ENCODE measurements at places on chromosomes 4 and X.

GRCh38 chr4:112213856-112214255 is 17.7 kb upstream of the AP1AR start:
- no peak for DNase-seq

DNA sequence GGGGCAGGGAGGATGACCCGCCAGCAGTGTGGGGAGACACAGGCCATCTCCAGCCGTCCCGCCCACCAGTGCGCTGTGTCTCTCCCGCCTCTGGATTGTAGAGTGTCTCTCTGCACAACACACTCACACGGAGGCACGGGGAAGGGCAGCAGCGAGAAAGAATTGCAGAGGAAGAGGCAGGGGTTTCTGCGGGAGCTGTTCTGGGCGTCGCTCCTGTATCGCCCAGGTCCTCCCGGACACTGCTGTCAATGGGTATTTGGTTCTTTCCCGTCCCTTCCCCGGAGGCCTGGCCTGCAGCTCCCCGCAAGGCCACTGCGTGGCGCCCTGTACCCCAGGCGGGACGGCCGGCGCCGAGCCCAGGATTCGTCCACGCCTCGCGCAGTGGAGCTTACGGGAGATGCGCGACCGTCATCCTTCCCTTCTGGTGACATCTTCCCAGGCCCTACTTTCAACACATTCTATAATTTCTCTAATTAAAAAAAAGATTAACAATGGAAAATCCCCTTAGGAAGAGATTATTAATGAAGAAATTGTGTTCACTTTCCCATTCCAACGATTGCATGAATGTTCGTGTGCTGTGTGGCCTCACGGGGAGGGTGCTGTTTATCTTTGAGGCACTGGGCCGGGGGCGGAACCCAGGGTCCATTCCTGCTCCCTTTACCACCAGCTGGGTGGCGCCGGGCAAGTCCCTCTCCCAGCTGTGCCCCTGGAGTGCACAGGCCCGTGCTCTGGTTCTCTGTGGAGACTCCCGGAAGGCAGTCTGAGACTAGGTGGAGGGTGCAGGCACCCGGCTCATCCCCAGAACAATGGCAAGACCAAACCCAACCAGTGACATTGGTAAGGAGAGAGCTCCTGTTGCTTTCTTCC is 95.7 kb downstream of the CPZ start:
- DNase-seq, result peak; percentile 42

GRCh38 chrX:134172588-134173259 is 64.3 kb upstream of the CCDC160 start:
- DNase-seq, result peak; percentile 41

DNA sequence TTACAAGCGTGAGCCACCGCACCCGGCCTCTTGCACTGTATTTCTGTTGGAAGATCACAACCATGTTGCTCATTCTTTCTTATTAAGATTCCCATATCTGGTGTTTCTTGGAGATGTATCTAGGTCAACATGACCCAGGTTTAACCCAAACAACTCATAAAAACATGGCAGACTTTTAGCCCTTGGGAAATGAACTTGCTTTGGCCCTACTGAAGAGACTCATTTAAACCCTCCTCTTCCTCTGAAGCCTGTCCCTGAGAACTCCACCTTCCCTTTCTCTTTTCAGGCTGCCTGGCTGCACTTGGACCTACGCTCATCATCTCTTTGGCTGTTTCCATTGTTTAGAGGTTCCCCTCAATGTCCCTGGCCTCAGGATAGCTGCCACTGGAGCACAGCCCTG is 22.8 kb upstream of the OPN1LW start:
- DNase-seq, result no peak

- DNase-seq, result peak; percentile 20
These were observed 36.1 kb downstream of the EVC start for GRCh38 chr4:5746829-5747737.

GRCh38 chrX:45748369-45748774 is 547.7 kb upstream of the DIPK2B start:
- no peak for DNase-seq

- peak; percentile 52 for DNase-seq
These were observed 89.9 kb downstream of the PLS3 start for GRCh38 chrX:115650916-115651315.

GRCh38 chr4:154511548-154511947 is 19.9 kb upstream of the DCHS2 start:
- no peak for DNase-seq

- DNase-seq, result no peak
These were observed 137.4 kb upstream of the GUCY1A1 start for GRCh38 chr4:155529272-155529671.

- no peak for DNase-seq
These were observed 197.4 kb upstream of the HS3ST1 start for GRCh38 chr4:11626066-11626465.

- DNase-seq, result no peak
These were observed 22.7 kb downstream of the TENM3 start for GRCh38 chr4:182265881-182266280.

DNA sequence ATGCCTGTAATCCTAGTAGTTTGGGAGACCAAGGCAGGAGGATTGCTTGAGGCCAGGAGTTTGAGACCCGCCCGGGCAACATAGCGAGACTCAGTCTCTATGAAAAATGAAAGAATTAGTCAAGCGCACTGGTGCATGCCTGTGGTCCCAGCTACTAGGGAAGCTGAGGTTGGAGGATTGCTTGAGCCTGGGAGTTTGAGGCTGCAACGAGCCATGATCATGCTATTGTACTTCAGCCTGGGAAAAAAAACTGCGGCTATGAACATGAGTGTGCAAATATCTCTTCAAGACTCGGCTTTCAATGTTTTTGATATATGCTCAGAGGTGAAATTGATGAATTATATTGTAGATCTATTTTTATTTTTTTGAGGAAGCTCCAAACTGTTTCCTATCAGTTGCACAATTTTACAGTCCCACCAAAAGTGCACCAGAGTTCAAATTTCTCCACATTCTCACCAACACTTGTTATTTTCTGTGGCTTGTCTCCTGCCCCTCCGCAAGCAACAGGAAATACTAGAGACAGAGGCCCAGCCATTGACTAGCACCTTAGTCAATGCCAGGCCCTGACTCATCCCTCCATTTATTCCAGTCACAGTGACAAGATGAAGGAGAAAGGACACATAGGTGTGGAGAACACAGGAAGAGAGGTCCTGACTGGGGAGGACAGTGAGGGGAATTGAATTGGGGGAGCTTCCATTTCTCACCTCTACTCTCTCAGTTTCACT is 33.1 kb upstream of the ZNF41 start:
- DNase-seq, result no peak

- no peak for DNase-seq
These were observed 595.9 kb downstream of the CENPC start for GRCh38 chr4:66949419-66949818.

GRCh38 chrX:79604364-79604763 is 237.2 kb upstream of the ITM2A start:
- no peak for DNase-seq

DNA sequence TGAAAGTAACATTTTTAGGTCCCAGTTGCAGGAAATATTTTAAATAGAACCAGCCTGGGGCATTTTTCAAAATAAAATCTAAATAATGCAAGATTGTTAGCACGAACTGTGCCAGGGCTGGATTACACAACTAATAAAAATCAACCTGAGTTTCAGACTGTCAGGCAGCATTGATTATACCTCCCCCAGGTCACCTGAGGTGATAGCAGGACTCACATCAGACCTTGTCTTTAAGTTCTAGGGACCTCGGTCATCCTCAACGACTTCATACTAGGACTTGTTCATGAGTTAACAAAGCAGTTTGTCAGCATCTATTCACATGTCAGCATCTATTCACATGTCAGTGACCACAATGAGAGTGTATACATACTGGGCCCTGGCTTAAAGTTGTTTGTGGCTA is 8.7 kb upstream of the TEX13A start:
- no peak for DNase-seq

DNA sequence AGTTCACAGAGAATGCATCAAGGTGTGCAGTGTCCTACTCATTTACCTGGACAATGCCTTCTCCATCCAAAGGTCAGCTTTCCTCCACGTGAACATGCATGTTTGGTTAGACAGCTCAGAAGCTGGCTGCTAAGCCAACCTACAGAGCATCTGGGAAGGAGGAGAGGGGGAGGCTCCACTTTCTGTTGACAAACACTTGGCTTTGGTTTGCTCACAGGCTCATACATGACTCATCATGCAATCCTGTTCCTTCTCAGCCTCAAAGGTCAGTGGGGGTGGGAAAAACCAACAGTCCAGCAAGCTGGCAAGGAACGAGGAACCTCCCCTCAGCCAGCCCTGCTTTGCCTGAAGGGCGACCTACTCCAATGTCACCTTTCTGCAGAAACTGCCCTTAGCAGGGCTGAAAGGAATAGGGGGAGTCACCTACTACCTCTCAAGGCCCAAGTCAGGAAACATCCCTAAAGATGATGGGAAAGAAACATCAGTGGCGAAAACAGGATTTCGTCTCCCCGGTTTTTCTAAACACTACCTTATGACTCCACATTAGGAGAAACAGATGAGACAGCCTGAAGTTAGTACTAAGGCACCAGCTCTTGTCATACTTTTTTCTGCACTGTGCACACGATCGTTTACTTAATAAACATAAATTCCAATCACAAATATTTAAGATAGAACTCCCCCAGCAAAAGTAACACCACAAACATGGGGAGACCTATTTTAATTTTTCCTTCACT is 37.9 kb downstream of the RELL1 start:
- no peak for DNase-seq

- no peak for DNase-seq
These were observed 113.6 kb downstream of the MID1 start for GRCh38 chrX:10506781-10507180.

GRCh38 chr4:94798808-94799207 is 41.1 kb downstream of the BMPR1B start:
- DNase-seq, result no peak

DNA sequence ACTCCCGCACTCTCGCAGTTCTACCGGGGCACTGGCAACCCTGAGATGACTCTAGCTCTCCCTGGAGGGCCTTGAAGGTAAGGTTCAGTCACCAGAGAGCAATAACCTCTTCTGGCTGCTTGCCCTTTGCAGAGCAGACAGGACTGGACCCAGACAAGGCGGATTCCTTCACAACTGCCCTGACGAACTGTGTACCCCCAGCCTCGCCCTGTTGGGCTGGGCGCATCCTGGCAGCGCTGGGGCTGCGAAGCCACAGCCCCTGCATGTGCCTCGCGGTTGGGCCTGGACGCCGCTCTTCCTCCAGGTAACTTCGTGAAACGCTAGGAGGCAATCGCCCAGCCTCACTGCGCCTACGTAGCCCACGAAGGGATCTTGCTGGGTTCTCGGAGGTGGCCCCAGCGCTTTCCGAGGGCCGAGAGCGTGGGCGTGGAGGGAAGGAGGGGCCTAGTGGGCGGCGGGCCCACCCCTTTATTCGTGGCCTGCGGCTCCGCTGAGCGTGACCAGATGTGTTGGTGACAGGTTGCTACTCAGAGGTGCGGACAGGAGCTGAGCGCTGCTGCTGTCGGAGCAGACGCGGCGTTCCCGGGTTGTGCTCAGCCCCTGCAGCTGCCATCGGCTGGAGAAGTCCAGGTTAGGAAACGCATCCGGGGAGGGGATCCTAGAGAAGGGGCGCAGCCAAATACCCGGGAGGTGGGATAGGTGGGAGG is 1.9 kb upstream of the MAMLD1 start:
- peak; percentile 38 for DNase-seq

DNA sequence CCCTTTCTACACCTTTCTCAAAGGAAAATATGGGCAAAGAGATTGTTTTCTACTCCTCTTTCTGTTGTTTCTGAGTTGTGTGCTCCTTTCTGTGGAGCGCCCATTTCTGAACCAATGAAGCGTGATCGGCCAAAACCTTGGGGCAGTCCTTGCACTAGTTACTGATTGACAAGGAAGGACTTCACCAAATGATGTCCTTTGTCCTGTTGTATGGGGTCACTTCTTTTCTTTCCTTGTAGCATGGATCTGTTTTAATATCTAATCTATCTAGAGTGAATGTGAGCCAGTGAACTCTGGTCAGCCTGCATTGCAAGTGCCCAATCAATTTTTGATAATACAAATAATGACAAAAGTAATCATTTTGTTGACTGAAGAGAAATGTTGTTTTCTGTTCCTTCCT is 94.5 kb downstream of the EGF start:
- DNase-seq, result no peak

DNA sequence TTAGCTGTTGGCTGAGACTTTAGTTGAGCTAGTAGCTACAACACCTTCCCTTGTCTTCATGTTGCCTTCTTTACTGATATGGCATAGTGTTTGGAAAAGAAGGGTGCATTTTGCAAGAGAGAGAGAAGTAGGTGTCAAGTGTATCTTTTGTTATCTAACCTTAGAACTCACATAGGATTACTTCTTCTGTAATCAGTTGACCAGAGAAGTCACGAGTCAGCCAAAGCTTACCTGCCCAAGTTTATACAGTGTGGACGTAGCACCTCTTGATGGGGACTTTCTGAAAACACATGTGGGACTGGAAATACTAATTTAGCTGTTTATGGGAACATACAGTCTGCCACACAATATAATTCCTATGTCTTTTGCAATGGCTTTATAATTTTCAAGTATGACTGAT is 56.0 kb downstream of the UGT8 start:
- DNase-seq, result no peak

DNA sequence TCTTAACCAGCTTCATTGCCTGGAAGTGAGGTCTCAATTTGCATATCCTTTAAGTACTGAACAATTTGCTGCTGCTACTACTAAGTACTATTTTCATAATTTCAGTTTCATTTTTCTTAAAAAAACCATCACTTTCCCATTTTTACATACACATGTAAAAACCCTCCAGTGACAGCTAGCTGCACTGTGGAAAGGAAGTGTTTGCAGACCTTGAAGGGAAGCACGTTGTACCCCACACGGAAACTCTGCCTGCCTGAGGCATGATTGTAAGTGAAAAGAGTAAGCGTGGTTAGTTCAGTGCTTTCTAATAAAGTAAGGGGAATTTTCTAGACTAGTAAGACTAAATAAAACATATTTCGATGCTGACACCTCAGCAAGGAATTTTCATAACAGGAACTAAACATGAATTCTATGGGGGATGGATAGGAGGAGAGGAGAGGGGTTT is 103.6 kb downstream of the RAPGEF2 start:
- DNase-seq, result no peak

GRCh38 chr4:53653484-53654053 is 62.3 kb upstream of the LNX1 start:
- DNase-seq, result no peak

- DNase-seq, result no peak
These were observed 615.4 kb upstream of the ZFP42 start for GRCh38 chr4:187380181-187380581.

GRCh38 chr4:144820728-144821085 is 174.8 kb downstream of the HHIP start:
- DNase-seq, result no peak

DNA sequence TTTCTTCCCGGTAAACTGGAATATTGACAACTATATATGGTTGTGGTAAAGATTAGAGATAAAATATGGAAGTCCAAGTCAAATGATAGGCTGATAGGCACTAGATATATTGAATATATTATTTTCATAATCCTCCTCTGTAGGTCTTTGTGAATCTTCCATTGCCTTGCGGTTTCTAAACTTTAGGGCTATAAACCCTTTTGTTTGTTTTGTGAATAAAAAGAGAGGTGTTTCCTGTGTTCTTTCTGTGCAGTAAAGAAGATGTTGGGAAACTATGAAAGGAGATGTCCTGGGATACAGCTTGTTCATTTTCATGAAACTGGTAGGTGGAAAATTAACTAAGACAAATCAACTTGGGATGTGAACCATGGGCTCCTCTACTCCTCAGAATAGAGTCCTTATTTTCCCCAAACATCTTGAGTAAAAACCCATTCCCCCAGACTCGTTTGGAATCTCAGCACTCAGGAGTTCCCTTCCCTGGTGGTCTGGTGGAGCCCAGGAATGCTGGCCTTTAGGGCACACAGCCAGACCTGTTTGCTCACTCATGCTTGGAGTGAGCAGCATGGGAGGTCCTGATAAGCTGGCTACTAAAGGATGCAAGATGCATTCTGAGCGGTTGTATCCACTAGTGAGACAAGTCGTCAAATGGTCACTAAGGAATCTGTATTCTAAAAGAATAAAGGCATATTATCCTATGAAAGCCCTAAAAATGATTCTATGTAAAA is 22.2 kb downstream of the PRDM8 start:
- DNase-seq, result no peak

Measured in mesothelial cell of epicardium (in vitro differentiated cells).